ENCODE measurements at places on chromosomes 5 and 9.

DNA sequence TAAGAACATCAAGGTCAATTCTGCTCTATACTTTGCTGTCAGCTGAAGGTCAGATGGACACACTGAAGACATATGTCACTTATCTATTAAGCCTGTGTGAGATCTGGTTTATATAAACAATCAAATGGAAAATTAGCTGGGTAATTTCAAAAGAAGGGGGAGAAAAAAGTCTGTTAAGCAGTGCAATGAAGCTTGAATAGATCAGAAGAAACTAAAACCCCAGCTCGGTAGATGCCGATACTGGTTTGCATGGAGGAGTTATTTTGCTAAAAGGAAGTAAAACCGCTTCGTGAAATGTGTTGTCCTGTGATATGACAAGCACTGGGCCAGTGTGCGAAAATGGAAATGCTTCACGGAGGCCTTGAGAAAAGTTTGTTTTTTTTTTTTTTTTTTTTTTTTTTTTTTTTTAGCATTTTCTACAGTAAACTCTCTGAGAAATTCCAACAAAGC lies 148.8 kb downstream of the MEF2C start:
- DNase-seq, result no peak

DNA sequence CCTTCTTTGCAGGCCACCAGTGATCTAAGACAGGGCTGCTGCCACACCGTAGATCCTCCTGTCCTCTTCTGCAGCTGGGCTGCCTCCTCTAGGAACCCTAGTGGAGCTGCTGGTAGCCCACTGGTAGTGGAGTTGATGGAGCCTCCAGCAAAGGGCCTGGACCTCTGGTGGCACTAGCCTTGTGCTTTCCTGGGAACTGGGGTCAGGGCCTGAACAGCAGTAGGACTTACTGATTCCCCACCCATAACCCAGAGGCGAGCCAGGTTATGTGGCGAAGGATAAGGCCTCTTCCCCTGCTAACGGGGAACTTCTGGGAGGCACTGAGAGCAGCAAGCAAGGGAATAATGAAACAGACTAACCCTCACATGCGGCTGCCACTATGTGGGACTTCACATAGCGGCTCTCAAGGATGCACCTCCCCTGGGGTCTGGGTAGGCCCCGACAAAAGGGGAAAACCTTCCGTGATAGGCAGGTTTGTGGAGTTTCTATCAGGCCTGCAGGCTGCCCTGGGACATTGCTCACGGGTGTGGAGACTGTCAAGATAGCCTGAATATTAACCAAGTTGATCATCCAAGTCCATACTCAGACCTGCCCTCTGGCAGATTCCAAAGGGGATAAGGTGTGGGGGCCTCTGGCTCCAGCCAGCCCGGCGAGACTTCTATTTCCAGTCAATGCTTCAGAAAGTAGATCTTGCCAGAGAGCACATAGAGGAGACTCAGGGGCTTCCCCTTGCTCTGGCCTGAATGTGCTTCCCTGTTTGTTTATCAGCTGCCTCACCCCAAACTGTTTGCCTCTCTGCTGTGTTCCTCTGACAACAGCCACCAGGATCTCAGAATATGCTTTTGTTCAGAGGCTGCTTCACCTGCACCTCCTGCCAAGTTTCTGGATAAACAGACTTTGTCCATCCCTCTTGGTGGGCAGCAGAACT lies 7.4 kb downstream of the SLC22A4 start:
- no peak for DNase-seq

DNA sequence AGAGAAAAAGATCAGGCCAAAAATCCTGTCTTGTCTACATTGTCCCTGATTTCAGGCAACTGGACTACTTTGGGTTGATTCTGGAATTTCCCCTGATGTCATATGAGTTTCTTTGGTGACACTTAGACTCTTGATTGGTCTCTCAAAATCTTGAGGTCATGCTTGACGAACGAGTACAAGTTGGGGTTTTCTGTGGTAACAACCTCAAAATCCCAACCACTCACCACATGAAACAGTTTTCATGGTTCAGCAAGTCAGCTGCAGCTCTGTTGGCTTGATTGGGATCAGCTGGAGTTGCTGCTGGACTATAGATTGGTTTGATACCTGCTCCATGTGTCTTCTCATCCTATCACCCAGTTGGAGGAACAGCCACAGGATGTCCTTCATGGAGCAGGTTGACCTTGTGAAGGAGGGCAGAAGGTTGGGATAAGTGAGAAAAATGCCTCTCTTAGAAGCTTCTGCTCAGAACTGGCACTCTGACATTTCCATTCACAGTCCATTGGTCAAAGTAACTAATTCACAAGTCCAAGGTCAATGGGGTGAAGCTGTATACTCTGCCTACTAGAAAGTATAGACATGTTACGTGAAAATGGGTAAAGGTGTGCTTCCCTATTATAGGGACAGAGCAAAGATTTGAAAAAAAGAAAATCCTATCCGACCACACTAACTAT lies 284.5 kb downstream of the SH3GL2 start:
- DNase-seq, result no peak

GRCh38 chr9:100554935-100555401 lies 22.9 kb upstream of the CAVIN4 start:
- no peak for DNase-seq

DNA sequence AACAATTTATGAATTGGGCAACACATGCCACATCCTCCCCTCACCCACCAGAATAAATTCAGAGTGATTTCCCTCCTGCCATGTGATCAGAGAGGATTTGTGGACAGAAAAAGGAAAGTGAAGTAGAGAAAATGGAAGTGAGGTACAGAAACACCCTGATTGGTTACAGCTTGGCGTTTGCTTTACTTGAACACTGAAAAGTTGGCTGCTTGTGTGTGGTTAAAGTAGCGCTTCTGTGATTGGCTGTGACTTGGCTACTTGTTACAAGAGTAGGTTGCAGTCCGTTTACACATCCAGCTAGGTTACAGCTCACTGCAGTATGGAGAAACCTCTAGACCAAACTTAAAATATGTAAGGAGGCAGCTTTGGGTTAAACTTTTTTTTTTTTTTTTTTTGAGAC lies 205.2 kb upstream of the ZNF608 start:
- no peak for DNase-seq

DNA sequence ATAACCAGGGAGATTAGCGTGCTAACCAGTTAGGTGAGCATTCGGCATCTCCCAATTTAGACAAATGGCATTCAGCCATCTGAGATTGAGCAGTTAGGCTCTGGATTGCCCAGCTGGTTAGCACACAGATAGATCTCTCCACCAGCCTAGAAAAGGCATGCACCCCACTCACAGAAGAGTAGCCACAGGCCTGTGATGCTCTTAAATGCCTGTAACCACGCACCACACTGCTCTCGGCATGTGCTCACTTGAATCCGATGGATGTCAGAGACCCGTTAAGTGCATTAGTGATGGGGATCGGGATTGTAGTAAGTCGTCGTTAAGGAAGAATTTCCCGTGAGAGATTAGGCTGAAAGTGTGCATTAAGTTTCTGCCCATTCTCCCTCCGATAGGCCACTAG lies 23.0 kb downstream of the MARCHF6 start:
- no peak for DNase-seq

- DNase-seq, result no peak
Observed at GRCh38 chr9:9904041-9904440, 708.8 kb downstream of the PTPRD start.

DNA sequence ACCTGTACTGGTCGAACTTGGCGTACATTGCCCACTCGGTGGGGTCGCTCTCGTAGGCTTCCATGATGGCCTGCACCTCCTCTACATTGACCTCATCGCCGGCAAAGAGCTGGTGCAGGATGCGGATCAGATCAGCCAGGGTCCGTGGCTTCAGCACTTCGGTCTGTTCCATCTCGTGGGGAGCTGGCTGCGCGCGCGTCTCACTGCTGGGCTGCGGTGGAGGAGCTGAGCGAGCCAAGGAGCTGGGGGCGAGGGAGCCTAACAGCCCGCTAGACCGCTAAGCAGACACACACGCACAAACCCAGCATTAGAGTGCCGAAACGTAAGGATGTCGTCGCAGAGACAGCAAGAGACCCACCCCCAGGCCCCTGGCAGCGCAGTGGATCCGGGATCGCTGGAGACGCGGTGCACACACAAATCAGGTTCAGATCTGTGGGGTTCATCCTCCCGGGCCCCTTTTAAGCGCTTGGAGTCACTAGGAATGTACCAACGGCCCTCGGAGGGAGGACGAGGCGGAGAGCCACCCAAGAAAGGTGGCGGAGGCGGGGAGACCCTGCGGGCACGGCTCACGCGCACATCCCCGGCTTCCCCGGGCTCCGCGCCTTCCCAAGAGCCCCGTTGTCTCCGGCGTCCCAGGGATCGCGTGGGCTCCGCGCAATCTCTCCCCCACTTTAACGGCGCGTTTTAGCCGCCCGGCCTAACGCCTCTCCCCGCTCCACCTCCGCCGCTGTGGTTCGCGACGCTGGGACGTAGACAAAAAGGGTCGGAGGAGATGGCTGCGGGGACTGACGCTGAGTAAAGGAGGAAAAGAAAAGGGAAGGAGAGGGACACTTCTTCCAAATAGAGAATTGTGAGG lies at the start of gene CDO1:
TSS of gene CDO1 (minus strand) at position 434 of the 856 bp plus-strand sequence. CDS start at position 172, 262 bp downstream.
- DNase-seq, result peak; percentile 13

GRCh38 chr9:90873422-90873821 lies 71.8 kb downstream of the SYK start:
- no peak for DNase-seq

DNA sequence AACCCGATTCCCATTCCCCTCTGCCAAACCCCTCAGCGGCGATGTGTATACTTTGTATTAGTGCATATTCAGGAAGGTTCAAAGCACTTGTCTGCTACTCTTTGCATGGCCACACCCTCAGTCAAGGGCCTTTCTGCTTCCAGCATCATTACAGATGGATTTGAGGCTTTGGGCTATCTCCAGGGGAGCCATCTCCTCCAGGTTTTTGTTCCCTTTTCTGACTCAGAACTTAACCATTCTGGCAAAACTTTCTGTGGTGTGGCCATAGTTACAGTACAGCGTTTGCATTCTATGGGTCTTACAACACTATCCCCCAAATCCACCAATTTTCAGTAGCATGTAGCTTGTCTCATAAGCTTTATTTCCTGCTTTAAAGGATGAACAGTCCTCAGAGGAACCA lies 36.0 kb upstream of the SVEP1 start:
- no peak for DNase-seq

DNA sequence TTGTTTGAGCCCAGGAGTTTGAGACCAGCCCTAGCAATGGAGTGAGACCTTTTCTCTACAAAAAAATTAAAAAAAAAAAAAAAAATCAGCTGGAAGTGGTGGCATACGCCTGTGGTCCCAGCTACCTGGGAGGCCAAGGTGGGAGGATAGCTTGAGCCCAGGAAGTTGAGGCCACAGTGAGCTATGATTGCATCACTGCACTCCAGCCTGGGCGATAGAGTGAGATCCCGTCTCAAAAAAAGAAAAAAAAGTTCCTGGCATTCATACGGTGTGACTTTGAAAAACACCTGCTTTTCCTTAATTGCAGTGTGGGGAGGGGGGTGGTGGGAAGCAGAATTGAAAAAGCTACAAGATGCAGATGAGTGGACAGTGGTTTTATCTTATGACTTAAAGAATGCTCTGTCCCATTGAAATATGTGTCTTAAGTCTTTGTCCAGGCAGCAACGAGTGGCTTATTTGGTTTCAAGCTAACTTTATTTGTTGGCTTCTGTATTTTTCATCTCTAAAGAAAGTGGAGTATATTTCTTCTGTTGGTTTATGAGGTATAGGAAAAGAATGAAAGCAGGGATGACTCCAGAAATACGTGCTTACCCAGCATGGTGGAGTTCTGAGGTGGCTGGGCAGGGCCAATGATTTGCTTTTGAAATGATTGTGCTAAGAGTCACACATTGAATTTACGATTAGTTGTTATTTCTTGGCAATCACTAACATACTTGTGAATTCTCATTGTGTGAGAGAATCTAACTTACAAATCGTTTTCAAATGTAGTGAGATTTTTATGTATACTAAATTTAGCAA lies 27.8 kb downstream of the ROPN1L start:
- no peak for DNase-seq

DNA sequence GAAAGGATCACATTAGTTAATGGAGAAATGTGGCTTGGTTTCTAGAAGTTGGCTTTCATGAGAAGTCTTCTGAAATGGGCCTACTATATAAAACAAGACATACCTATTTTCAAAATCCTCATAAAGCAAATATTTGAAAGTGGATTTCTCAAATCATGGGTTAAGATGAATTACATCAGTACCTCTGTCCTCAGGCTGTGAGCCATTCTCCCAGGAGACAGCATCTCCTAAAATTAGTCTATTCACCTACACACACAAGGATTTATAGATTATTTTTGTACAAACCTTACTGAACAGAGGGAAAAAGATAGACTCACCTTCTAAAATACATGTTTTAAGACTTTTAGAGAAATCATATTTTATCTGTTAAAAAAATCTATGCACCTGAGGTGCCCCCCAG lies 32.1 kb upstream of the SPOCK1 start:
- no peak for DNase-seq

DNA sequence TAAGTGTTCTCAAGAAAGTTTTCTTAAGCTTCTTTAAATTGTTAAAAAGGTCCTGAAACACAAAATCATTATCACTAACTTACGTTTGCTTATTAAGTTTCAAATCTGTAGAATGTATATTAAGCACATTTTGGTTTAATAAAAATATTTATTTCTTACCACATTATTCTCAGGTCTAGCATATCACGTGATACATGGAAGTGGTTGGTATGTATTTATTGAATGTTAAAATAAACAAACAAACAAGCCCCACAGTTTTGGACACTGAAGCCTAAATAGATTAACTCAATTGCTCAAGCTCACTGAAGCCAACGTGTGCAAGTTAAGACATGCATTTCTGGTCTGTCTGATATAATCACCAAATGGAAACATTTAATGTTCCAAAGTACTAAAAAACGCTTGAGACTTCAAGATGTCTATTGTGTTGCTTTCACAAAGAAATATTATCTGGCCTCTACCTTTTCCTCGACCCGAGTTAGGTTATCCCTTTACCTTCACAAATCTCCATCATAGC lies 1136.9 kb downstream of the TAF11L14 start:
- no peak for DNase-seq
